ENCODE measurements at places on chromosomes 4 and X.

- no peak for DNase-seq
Measured at GRCh38 chrX:66833426-66833825, 194.5 kb upstream of the EDA2R start.

GRCh38 chr4:169032194-169032593, 22.1 kb upstream of the CBR4 start:
- DNase-seq, result no peak

DNA sequence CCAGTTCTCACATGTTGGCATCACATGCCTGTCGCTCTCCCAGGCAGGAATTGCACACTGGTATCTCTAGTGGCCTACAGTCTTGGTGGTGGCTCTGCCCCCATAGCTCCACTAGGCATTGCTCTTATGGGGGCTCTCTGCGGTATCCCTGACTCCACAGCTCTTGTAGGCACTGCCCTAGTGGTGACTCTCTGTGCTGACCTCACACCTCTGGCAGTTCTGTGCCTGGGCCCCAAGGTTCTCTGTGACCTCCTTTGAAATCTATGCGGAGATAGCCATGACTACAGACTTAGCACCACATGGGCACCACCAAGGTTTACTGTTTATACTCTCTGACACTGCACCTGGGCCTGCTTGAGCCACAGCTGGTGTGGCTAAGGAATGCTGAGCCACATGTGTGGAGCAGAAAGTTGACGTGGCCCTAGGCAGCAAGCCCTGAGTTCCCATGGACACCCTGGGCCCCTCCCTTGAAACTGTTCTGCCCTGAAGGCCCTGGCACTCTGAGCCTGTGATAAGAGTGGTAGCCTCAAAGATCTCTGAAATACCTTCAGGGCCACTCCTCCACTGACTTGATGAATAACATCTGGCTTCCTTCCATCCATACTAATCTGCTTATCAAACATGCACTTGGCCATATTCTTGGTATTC, 8.0 kb downstream of the SLC9B1 start:
- no peak for DNase-seq

GRCh38 chr4:97132435-97132834, 1010.8 kb downstream of the STPG2 start:
- no peak for DNase-seq

DNA sequence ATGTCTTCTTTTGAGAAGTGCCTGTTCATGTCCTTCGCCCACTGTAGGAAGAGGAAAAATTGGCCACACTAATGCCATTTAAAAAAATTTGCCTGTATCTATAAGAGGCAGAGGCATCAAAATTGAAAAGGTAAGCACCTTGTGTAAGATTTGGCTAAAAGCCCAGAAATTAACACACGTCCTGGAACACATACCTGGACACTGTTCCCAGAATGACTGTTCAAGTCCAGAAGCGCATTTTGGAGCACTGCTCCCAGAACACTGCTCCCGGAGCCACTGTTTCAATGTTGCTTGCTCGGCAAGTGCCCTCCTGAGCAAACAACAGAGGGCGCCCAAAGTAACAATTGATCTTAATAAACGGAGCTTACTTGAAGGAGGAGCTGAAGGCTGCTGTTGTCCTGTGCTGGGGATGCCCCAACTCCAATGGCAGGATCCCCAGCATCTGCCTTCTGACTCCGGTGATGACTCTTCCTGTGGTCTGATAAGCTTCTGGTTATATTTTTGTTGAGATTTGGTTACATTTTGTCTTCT, 1958.6 kb downstream of the C4orf33 start:
- no peak for DNase-seq

GRCh38 chrX:108156934-108157466, 65.4 kb downstream of the ATG4A start:
- DNase-seq, result no peak

DNA sequence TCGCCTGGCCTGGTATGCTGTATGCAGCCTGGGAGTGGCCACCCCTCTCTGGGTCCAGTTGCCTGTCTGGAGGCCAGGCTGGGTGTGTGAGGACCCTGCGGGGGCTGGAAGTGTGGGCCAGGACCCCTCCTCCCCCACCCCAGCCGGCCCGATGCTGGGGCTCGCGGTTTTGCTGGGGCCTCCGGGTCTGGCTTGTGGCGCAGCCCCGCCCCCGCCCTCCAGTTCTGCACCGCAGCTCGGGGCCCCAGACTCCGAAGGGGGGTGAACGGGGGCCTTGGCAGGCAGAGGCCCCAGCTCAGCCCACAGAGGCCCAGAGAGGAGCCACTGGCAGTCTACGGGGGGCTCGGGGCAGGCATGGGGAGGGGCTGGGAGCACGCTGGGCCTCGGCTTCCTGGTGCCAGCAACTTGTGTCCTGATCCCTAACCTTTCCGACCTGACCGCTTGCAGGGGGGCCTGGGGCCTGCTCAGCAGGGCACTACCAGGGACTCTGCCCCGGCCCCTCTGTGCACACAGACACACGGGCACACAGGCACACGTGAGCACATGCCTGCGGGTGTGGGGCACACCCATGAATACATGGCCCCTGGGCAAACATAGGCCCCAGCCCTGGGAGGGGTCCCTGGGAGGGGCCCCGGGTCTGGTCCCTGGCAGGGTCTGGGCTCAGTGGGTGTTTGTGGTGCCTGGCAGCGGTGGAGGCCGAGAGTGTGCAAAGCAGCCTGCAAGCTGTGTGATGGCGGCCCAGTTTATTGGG, 21.4 kb upstream of the FGFR3 start:
- DNase-seq, result no peak

DNA sequence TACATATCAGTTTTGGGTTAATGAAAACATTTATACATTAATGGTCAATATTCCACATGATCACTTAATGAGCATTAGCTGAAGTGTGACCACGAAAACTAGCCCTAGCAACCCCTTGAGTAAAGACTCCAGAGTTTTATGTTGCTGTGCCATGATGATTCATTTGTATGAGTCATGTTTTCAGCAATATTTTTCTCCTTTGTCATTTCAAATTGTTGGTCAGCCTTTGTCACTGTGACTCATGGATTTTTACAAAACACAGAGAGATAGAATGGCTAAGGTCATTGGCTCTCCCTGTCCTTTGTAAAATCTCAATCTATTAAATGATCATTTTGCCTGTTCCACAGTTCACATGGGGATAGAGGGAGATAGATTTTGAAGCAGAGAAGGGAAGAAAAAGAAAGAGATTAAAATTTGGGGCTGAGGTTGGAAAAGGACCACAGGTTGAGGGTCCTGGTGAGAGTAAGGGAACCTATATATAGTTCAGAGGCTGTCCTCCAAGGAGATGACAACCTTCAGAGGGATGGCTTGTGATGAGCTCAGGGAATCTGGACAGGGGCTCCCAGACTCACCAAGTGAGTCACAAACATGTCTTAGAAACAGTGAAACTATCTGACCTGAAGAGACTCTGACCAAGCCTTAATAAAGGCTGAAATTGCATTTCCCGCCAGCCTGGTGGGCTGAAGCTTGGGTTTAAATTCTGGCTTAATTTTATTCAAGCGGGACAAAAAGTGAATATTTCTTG, 25.6 kb downstream of the NR0B1 start:
- DNase-seq, result no peak

- no peak for DNase-seq
Measured at GRCh38 chr4:122131562-122132157, 20.5 kb upstream of the BLTP1 start.

Data from activated CD8-positive, alpha-beta memory T cell treated with anti-CD3 and anti-CD28 coated beads for 1 hour (primary cell).